B cell (primary cell): ENCODE measurements at places on chromosomes 13 and 19.

DNA sequence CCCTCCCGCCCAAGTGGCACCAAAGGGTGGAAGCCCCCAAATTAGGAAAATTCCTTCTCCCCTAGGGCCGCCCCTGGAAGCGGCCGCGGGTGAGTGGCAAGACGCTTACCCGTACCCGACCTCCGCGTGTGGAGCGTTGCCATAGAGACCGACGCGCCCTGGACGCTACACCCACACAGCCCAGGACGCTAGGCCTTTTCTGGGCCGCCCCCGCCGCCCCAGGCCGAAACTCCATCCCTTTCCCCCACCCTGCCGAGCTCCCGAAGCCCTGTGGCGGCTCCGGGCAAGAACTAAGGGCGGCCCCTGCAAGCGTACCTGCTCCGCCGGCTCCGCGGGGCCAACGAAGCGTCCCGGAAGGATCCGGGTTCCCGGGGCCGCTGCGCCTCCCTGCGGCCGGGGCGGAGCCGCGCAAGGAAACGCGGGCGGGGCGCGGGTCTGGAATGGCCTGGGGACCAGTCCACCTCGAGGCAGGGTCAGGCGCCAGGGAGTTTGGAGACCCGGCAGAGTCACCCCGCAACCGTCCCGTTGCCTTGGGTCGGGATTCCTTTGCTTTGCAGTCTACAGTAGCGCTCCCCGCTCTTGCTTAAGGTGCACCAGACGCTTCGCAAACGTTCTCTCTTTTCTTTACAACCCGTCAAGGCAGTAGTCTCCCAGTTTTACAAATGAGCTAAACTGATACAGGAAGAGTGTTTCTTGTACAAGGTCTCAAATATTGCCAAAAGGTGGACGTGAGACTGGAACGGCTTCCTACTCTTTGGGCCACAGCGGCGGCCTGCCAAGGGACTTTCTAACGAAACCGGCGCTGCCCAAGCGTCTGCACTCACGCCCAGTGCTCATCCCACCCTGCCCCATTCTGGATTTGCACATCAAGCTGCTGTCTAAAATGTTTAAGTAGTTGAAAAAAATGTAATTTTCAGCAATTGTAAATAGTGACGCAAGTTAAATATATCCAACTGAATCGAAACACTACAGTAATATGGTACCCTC lies at the start of gene NEK5:
TSS of gene NEK5 (minus strand) at position 360 of the 987 bp plus-strand sequence. CDS start 1,591 bp downstream, outside the sequence.
- DNase-seq = peak; percentile 64

DNA sequence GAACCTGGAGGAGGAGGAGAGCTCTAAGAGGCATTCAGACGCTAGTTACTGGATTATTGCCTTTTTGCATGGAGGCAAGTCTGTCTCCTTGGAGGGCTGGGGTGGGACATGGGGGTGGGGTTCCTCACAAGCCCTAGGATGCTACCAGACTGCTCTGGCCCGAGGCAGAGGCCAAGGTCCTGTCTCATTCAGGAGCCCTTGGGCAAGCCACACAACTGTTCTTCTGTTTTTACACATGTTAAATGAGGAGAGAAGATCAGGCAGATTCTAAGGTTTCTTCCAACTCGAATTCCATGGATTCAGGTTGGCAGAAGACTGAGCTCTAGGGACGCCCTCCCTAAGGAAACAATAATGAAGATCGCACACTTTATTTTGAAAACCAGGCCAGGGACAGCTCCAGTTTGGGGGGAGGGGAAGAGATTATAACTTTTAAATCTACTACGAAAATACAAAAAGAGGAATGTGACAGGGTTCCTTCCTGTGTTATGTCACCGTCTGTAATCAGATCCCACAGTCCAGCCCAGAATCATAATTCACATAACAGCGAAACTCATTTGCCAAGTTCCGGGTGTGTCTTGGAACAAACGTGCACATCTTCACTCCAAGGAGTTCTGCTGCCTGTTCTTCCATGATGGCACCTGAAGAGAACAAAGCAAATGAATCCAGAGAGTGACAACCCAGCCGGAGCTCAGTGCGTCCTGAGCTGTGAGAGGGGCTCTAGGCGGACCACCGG lies 25.2 kb downstream of the IL17D start:
- no peak for DNase-seq

- DNase-seq = peak; percentile 23
Observed at GRCh38 chr19:4376028-4376670, 24.2 kb downstream of the SH3GL1 start.

GRCh38 chr19:5865772-5866171 lies 4.6 kb downstream of the FUT5 start:
- DNase-seq = no peak

DNA sequence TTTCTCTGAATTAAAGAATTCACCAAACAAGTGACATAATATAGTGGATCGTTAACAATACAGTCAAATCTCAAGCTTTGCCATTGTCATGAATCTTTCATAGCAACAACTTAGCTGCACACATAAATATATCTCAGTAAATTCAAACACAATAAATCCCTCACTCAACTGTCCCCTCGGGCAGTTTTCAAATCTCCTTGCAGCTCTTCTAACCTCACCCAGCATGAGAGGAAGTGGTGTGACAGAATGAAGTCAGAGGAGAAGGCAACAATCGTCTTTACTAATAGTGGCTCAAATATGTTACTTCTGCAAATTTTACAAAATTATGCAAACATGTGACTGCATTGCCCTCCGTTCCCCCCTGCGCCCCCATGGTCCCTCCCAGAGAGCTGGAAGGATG lies 148.2 kb downstream of the RAP2A start:
- DNase-seq = no peak

- DNase-seq = no peak
Observed at GRCh38 chr13:82076496-82076895, 1735.6 kb upstream of the SPRY2 start.

GRCh38 chr13:42047561-42048341 lies 697 bp upstream of the DGKH start:
- peak; percentile 51 for DNase-seq

GRCh38 chr13:94968040-94968756 lies 255.9 kb upstream of the SOX21 start:
- no peak for DNase-seq

DNA sequence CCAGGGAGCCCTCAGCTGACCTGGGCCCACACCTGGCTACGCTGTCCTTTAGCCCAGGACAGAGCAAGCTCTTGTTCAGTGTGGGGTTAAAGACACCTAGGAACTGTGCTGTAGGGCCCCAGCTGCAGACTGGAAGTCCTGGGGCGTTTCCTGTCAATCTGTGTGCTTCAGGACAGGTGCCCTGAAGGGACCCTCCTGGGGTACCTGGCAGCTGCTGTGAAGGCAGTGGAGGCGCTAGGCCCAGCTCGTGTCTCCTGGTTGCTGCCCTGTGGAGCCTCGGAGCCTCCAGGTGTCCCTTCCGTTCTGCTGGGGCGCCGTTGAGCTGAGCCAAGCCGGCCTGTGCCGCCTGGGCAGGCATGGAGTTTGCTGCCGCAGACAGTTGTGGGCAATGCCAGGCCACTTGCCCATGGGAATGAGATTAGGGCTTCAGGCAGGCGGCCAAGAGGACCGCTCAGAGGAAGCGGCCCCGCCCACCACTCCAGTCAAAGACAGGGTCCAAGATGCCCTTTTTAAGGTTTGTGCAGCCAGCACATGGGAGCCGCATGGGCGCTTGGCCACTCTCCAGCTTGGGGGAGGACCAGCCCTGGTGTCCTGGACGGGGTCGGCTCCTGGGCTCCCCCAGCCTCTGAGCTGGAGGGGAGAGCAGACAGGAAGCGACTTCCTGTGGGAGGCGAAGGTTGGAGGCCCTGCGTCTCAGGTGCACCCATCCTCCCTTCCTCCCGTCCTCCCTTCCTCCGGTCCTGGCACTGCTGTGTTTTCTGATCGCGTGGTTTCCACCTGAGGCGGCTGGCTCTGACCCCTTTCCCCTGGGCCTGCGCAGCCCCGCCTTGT lies 4.0 kb downstream of the PTBP1 start:
- DNase-seq = peak; percentile 34

DNA sequence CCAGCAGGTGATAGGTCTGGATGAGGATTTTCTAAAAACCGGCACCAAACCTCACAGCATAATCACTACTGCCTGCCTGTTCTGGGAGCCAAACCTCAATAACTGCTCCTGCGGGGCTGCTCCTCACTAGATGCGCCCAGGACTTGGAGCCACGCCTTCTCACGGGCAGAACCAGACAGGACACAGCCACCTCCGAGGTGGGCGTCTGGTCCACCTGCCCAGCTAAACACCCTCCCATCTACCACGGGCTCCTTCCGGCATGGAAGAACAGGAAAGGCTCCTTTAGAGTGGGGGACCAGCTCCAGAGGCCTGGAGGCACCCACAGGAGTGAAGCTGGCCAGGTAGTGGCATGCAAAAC lies 73.5 kb downstream of the PEPD start:
- DNase-seq = no peak

GRCh38 chr13:64962404-64962803 lies 2267.7 kb downstream of the PCDH9 start:
- DNase-seq = no peak
